ENCODE measurements at places on chromosomes 12 and 14.

DNA sequence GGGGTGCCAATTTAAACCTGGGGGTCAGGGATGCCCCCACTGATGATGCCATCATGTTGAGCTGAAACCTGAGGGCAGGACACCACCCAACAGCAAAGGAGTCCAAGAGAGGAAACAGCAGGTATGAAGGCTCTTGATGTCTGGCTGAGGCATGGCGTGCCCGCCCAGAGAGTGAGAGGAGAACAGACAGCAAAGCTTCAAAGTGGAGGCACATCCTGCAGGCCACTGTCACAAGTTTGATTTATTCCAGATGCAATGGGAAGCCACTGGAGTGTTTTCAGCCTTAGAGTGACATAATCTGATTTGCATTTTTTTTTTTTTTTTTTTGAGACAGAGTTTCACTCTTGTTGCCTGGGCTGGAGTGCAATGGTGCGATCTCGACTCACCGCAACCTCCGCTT lies 34.8 kb downstream of the IRF2BPL start:
- no peak for DNase-seq

DNA sequence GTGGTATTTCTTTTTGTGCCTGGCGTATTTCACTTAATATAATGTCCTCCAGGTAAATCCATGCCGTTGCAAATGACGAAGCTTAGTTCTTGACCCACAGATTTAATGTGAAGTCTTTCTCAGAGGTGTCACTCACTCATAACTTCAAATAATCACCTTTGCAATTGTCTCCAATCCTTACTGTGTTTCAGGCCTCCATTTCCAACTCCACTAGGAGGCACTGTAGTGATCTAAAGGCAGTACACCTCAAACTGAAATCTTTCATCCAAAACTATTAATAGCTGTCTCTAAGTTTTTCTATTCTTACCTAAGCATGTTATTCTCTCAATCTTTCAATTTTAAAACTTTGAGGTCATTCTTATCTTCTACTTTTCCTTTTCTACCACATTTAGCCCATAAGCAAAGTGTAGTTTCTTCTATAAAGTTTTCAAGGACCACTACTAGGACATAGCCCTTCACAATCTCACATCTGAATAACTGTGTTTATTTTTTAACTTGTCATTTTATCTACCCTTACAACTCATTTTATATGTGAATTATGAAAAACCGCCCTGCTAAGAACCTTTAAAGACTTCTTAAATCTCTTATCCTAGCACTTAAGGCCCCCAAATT lies 25.5 kb upstream of the FBXO34 start:
- DNase-seq = no peak

DNA sequence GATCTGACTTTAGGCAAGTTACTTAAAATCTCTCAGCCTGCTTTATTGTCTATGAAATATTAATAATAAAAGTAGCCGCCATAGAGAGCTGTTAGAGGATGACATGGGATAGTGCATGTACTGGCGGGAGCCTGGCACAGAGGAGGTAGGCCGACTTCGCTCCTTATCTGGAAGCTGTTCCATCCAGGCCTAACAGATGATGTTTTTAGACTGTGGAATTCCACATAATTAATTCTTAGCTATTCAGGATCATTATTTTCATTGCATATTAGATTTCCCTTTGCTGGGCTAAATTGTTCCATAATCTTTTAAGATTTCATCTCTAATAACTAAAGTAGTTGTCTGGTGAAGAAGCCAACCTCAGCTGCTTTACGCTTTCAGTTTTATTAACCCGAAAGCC lies 30.8 kb downstream of the CNTN1 start:
- no peak for DNase-seq

DNA sequence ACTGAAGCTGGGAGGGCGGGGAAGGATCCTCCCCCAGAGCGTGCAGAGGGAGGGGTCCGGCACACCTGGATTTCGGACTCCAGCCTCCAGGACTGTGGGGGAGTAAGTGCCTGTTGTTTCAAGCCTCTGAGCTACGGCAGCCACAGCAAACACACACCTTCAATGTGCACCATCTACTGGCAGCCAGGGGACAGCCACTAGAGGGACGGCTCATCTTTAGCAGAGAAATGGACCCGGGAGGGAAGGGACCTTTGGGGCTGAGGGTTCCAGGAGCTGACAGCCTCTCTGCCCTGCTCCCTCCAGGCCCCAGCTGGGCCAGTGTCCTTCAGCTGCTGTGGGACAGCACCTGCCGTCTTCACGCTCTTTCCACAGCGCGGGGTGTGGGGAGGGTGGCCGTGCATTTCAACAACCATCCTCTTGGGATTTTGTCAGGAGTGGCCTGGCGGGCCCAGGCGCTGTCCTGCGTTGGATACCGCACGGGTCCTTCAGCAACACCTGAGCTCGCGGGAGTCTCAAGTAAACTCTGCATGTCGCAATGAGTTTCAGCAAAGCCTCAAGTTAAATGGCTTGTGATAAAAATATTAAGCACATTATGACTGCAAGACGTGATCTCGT lies 209.2 kb upstream of the C14orf180 start:
- DNase-seq = no peak

GRCh38 chr12:95335948-95336347 lies 118.3 kb downstream of the VEZT start:
- DNase-seq = no peak

- no peak for DNase-seq
Measured at GRCh38 chr14:75144944-75145343, 18.1 kb upstream of the NEK9 start.

GRCh38 chr12:7542046-7542445 lies 38.5 kb upstream of the CD163 start:
- DNase-seq = no peak

DNA sequence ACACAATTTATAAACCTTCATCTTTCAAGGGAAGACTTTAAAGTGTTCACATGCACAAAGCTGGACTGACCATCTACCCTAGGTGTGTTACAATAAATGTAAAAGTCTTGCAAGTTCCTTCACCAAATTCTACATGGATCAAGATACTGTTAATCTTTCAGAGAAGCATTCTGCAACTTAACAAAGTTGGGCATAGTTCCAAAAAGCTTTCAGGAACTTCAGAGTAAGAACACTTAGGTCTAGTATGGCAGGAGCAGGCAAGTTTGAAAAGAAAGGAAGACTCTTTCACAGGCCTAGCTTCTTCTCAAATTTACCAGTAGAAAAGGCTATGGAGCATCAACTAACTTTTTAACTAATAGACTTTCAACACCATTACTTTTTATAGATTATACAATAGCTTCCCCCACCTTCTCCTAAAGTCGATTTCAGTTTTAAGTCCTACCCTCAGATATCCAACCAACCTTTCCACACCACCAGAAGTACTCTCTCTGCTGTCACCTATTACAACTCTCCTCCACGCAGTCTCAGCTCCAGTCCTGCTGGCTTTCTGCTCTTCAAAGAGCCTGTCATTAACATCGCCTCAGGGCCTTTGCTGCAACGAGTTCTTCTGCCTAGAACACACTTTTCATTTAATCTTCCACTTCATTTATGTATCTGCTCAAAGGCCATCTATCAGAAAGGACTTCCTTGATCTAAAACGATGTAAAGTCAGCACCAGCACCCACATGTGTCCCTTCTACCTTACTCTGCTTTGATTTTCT lies 333.9 kb downstream of the CEP128 start:
- no peak for DNase-seq

Measured in progenitor cell of endocrine pancreas (in vitro differentiated cells).